ENCODE measurements at places on chromosomes 1 and 21. TPM values are rescaled to one million over a fixed set of nuclear protein-coding genes. Genes with fewer than 3 reads are reported as not detected.

PRAMEF18 gene
- not detected for total RNA-seq

HCRTR1 gene
- total RNA-seq: not detected

PIGR gene
- under 0.01 TPM for total RNA-seq

AADACL4 gene
- total RNA-seq: not detected

SSBP3 gene
- total RNA-seq: 38.9 TPM

TNNT2 gene
- total RNA-seq: 2.3 TPM

MSH4 gene
- not detected for total RNA-seq

PADI2 gene
- total RNA-seq: 9.3 TPM

TCHH gene
- not detected for total RNA-seq

LCE6A gene
- not detected for total RNA-seq

POLR3C gene
- 29.5 TPM for total RNA-seq

HLX gene
- total RNA-seq: 3.9 TPM

LIN28A gene
- 0.38 TPM for total RNA-seq

FCMR gene
- total RNA-seq: not detected

PLPPR4 gene
- 0.16 TPM for total RNA-seq

PROK1 gene
- total RNA-seq: not detected

EIF2D gene
- total RNA-seq: 39.1 TPM

WNT2B gene
- 44.4 TPM for total RNA-seq

PPIAL4G gene
- not detected for total RNA-seq

C8A gene
- total RNA-seq: not detected

ANGEL2 gene
- 17.3 TPM for total RNA-seq

IVL gene
- total RNA-seq: not detected

INKA2 gene
- total RNA-seq: under 0.01 TPM

RGSL1 gene
- not detected for total RNA-seq

NAXE gene
- total RNA-seq: 116 TPM

TMEM269 gene
- total RNA-seq: 0.25 TPM

ACKR1 gene
- not detected for total RNA-seq
